ENCODE measurements at places on chromosomes 1 and 21. TPM values are rescaled to one million over a fixed set of nuclear protein-coding genes. Genes with fewer than 3 reads are reported as not detected.

The S100A1 gene
- total RNA-seq, result not detected

The LRRC8B gene
- total RNA-seq, result 7.6 TPM

The VAV3 gene
- 10.5 TPM for total RNA-seq

The CHIA gene
- not detected for total RNA-seq

The RBP7 gene
- 0.26 TPM for total RNA-seq

All from bronchial epithelial cell (primary cell).